A549 treated with CORT108297 at 1 μM for 4 hours (cell line): ENCODE measurements at places on chromosomes 13 and 19. TPM values are rescaled to one million over a fixed set of nuclear protein-coding genes. Genes with fewer than 3 reads are reported as not detected.

Gene NXNL1
- not detected in 5 replicates for total RNA-seq

Gene ATCAY
- 0.07 to 0.21 TPM (median 0.13 TPM) in 5 replicates for total RNA-seq

Gene DIRAS1
- 3.1 to 4.8 TPM (median 4.2 TPM) in 5 replicates for total RNA-seq

Gene RNF225
- total RNA-seq = 0.08 to 0.25 TPM (median 0.17 TPM) in 4 of 5 replicates, not detected in the other

Gene DAND5
- 0.03 to 0.08 TPM (median 0.06 TPM) in 5 replicates for total RNA-seq

Gene UNC13A
- total RNA-seq = 1.3 to 2.2 TPM (median 1.9 TPM) in 5 replicates

Gene SPINT2
- 278 to 405 TPM (median 364 TPM) in 5 replicates for total RNA-seq

Gene SERP2
- total RNA-seq = not detected in 5 replicates

Gene CDC16
- 37.7 to 41.7 TPM (median 40.8 TPM) in 5 replicates for total RNA-seq

Gene ZNF737
- 0.02 TPM in 1 of 5 replicates, not detected in the others for total RNA-seq

Gene KANK2
- 27.9 to 45.0 TPM (median 41.2 TPM) in 5 replicates for total RNA-seq

Gene PRTN3
- total RNA-seq = 0.27 to 0.56 TPM (median 0.34 TPM) in 5 replicates

Gene PTH2
- total RNA-seq = not detected in 5 replicates

Gene NANOS3
- 1.4 to 4.1 TPM (median 3.2 TPM) in 5 replicates for total RNA-seq
